ENCODE measurements at places on chromosomes 16 and 17.

GRCh38 chr16:22250522-22250921 lies 44.4 kb downstream of the EEF2K start:
- peak; percentile 52 for DNase-seq

DNA sequence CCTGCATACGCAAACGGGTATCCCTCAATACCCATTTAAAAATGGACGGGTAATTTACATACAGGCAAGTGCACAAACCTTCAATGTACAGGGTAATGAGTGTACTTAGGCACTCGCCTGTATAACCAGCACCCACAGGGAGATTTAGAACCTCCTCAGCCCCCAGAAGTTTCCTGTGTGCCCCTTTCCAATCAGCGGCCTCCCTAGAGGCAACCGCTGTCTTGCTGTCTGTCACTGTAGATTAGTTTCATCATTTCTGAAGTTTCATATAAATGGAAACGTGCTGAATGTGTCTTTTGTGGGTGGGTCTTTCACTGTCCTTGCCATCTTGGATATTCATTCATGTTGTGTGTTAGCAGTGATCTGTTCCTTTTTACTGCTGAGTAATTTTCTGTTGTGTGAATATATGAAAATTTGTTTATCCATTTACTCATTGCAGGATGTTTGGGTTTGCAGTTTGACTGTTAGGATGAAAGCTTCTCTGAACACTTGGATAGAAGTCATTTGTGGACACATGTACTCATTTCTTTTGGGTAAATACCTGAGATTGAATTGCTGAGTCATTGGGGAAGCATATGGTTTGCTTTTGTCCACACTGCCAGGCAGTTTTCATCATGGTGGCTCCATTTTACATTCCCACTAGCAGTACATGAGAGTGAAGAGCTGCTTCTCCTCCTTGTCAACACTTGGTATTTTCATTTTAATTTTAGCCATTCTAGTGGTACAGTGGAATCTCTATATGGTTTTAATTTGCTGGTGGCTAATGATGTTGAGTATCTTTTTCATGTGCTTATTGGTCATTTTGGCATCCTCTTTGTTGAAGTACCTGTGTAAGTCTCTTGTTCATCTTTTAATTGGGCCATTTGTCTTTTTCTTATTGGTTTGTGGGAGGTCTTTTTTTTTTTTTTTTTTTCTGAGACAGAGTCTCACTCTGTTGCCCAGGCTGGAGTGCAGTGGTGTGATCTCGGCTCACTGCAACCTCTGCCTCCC lies 2.1 kb upstream of the ADCY7 start:
- no peak for DNase-seq

GRCh38 chr17:76434870-76435269 lies 18.1 kb downstream of the UBE2O start:
- DNase-seq, result no peak

GRCh38 chr16:84284154-84284722 lies 10.4 kb upstream of the WFDC1 start:
- DNase-seq, result peak; percentile 79

- DNase-seq, result no peak
Observed at GRCh38 chr16:72666267-72666666, 381.7 kb downstream of the ZFHX3 start.

GRCh38 chr16:505479-506245 lies 21.9 kb upstream of the CAPN15 start:
- DNase-seq, result no peak

DNA sequence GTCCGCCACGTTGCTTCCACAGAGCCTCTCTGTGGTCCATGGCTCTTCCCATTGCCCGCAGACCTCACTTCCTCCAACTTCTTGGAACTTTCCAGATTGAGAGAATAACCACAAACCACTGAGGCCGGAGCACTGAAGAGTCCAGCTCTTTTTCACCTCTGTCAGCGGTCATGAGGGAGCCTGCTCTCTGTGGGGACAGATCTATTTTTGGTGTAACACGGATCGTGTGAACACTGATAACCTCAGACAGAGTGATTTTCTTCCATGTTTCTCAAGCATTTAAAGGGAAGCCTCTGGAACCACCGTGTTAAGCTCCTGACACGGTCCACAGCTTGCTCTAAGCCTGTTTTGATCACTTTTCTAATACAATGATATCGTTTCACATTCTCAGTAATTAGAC lies 49.7 kb downstream of the NTN1 start:
- no peak for DNase-seq

GRCh38 chr17:34360601-34361270 lies 2.3 kb downstream of the CCL1 start:
- no peak for DNase-seq

GRCh38 chr17:11182430-11182829 lies 58.6 kb upstream of the SHISA6 start:
- no peak for DNase-seq

GRCh38 chr17:13293421-13293820 lies 275.6 kb upstream of the ELAC2 start:
- no peak for DNase-seq

DNA sequence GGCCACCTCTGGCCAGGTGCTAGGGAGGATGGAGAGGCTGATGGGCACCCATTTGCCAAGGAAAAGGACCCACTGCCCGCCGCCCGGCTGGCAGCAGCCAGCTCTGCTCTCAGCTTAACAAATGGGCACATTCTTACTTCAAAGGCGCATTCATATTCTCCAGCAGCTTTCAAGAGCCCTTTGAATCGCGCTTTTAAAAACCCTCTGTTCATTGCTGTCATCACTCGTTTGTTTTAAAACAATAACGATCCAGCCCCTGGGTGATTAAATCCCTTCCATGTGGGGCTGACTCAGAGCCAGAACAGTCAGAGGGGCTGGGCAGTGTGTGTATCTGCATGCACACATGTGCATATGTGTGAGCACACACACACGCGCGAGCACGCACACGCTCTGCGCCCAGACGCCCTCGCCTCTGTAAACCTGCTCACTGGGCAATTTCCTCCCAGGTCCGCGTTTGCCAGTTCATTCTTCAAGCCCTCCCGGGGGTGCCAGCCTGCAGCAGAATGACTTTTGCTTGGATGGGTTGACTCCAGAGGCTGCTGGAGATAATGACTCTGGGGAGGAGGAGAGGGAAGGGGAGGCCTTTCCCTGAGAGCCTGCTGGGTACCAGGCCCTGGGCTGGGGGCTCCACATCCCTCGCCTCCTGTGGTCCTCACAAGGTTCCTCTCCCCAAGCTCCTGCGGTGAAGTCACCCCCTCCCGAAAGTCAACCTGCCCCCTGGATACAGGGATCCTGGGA lies 133.1 kb downstream of the SDK2 start:
- DNase-seq, result no peak

- DNase-seq, result peak; percentile 94
Observed at GRCh38 chr16:24729243-24729950, at the start of gene TNRC6A. Gene TNRC6A, plus strand, starts transcription at chr16:24729651. Its CDS starts 191 bp downstream, at chr16:24729842.

GRCh38 chr17:42354956-42355843 lies 33.0 kb downstream of the STAT3 start:
- no peak for DNase-seq

GRCh38 chr17:49259663-49260010 lies 29.1 kb upstream of the PHOSPHO1 start:
- DNase-seq, result peak; percentile 46

DNA sequence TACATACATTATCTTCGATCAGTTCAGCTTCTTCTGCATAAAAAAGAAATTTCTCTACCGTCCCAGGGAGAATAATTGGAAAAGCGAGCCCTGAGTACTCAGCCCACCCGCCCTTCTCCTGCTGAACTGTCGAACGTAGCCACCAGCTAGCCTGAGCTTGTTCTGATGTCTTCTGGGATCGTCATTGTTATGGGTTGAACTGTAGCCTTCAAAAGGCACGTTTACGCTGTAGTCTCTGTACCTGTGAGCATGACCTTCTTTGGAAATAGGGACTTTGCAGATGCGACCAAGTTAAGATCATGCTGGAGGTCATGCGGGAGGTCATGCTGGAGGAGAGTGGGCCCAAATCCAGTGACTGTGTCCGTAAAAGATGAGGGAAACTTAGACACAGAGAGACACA lies 86.2 kb downstream of the CMIP start:
- no peak for DNase-seq

- DNase-seq, result no peak
Observed at GRCh38 chr17:14670861-14671260, 370.0 kb downstream of the HS3ST3B1 start.

GRCh38 chr17:56593086-56593645 lies 333 bp upstream of the NOG start:
- DNase-seq, result peak; percentile 68

GRCh38 chr17:50710025-50710424 lies 2.3 kb upstream of the ANKRD40 start:
- DNase-seq, result no peak

GRCh38 chr16:89361751-89362539 lies 128.4 kb downstream of the ANKRD11 start:
- no peak for DNase-seq

GRCh38 chr16:74723256-74723655 lies 22.6 kb upstream of the MLKL start:
- DNase-seq, result no peak

- DNase-seq, result no peak
Observed at GRCh38 chr16:803754-804080, 3.2 kb upstream of the GNG13 start.

DNA sequence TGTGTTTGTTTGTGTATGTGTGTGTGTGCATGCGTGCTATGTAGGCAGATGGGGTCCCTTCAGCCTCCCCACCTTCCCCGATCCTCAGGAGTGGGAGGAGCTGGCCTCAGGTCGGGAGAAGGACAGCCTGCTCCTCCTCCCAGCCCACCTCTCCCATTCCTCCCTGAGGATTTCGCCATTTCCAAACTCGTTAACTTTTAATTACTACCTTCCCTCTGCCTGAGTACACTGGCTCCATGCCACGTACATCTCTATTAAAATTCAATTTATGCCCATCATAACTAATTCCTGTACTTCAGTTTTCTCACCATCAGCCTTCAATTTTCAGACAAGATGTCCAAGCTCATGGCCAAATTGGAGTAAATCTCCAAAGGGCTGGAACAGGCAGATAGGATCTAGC lies 148.6 kb downstream of the SDK2 start:
- DNase-seq, result no peak

- no peak for DNase-seq
Observed at GRCh38 chr17:27535178-27535928, 79.1 kb downstream of the KSR1 start.

DNA sequence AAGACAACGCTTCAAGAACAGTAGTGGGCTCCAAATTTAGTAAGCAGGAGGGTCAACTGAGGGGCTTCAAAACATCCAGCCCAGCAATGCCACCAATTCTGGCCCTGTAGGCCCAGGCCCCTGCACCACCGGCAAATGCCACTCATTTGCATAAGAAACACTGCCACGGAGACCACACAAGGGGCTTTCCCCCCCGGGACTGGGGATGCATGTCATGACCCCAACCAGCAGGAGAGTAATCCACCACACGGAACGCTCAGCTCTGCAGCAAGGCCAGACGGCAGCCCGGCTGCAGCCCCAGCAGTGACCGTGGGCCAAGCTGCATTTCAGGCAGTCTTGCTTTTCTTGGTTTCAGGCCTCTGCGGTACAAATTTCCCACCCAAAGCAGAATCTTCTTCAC lies 14.1 kb downstream of the TMEM11 start:
- DNase-seq, result no peak

DNA sequence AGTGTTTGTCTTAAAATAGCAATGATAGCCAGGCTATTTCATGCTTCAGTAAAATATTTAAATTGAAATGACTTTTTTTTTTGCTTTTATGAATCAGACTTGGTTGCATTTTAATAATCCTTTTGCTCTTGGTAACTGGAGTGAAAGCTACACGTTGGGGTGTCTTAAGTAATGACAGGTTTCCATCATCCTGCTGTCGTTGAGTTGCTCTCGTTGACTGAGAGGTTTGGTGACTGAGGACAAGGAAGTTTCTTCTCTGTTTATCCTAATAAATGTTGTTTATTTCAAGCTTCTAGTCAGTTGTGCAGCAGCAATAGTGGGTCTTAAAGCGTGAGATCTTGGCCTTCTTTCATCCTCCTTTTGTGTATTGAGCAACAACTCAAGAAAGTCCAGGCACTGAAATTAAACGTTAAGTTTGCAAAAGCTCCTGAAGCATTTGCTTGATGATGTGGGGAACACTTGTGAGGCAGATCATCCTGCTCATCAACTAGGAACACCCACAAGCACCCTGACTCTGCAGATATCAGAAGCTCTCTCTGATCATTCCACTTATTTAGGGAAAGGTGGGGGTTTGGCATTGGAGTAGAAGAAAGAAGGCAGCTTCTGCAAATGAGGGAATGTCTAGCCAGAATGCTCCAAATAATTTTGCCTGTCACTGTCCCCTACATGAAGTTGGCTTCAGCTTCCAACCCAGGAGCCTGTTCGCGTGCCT lies 179.1 kb downstream of the RBFOX1 start:
- no peak for DNase-seq

DNA sequence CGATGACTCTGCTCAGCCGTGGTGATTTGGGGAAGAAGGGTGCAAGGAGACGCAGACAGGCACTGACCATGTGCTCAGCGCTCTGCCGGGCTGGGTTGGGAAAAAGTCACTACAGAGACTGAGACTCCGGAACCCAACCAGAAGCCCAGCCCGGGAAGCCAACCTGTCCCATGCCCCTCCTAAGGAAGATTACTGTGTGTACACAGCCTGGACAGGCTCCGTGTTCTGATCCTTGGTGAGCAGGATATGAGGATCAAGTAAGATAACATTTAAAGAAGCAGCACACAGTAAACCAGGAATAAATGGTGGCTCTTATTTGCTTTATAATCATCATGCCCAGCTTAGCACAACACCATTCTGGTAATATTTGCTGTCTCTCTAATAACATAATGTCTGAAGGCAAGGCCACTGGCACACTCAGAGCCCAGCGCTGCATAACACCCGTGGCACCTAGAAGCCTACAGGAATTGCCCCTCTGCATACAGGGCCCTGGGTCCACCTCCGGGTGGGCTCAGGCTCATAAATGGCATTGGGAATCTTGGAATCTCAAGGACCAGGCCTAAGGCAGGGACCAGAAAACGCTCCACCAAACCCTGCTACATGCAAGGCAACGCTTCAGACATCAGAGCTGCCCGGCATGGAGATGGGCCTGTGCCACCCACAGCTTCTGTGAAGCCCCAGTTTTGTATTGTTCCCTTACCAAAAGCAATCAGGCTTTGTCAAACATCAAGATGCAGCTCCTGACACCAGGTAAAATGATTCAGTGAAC lies 113.5 kb downstream of the DYNLRB2 start:
- no peak for DNase-seq
